ENCODE measurements at places on chromosomes 3 and 15.
A peak's percentile ranks its signal among the peaks of the same experiment; 100 is the strongest.

- DNase-seq: no peak
Observed at GRCh38 chr3:105916767-105917166, 48.0 kb upstream of the CBLB start.

DNA sequence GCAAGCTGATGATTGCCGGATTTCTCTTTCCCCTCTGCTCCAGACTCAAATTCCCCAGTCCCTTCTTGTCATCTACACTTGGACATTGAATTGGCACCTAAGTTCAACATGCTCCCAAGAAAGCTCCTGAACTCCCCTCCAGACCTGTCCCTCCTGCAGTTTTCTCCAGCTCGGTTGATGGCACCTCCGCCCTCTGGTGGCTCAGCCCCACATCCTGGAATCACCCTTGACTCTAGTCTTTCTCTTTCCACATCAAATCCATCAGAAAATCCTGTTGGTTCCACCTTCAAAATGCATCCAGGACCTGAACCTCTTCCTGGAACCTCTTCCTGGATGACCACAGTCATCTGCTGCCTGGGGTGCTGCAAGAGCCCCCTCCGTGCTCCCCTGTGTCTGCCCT is 60.1 kb downstream of the RASGRF1 start:
- DNase-seq: no peak

DNA sequence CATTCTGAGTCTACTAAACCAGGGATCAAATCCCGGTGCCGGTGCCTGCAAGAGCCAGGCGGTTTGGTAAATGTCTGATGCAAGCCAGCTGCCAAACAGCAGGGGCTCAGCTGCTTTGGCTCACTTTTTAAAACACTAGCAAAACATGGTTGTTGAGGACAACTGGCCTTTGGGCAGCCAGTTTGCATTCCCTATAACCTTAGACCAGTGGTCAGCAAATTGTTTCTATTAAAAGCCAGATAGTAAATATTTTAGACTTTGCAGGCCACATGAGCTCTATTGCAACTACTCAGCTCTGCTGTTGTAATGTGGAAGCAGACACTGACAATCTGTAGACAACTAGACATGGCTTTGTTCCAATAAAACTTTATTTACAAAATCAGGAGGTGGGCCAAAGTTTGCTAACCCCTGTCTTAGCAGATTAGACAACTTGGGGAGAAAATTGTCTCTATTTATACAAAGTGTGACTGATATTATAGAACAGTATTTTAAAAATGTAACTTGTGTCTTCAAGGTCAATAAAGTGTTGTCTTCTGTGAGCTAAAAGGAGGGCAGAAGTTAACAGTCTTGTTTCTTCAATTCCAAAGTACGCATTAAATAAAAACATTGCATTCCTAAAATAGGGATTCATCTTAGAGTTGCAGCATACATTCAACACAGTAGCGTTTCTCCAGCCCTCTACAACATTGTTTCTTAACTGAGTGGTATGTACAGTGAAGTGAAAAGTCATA is 67.6 kb downstream of the SSUH2 start:
- DNase-seq: no peak

DNA sequence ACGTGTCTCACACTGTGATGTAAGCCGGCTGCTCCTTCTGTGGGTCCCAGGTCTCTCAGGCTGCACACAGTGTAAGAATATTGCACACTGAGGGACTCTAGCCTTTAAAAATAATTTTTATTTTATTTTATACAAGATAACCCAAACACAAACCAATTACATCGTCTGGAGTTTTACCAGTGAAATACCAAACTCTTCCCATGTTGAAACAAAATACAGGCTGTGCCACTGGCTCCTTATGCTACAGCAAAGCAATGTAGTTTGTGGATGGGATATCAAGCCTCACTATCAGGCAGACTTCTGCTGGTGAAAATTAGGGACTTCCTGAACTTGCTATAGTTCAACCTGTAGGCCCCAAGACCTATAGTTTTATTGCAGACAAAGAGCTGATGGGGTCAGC is 311.3 kb upstream of the SLCO3A1 start:
- no peak for DNase-seq

GRCh38 chr3:98563661-98564281 is 29.6 kb downstream of the CPOX start:
- DNase-seq: no peak

- DNase-seq: no peak
Observed at GRCh38 chr3:52405066-52405465, 39.8 kb downstream of the SEMA3G start.

DNA sequence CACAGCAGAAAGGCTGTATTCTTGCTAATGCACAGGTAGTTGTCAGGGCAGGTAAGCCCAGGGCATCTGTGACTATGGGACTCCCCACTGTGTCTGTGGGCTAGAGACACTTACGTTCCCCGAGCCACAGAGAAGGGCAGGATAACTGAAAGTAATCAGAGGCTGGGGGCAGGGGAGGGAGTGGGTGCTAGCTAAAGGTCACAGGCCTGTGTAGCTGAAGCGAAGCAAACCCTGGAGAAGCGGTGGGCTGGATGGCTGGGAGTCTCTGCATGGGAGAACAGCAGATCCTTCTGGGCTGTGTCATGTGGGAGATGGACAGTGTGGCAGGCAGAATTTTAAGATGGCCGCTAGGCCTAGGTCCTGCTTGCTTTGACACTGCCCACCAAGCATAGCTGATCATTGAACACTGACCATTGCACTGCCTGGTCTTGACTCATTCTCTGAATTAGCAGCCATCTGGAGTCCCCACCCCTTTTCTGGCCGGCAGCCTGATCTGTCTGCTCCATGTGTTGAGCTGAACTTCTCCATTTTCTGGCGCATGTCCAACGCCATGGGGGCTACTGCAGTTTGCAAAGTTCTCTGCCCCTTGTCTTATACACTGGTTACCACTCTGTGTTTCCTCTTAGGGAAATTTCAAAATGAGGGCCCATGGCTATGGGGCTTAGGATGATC is 110.0 kb downstream of the DGKG start:
- no peak for DNase-seq

- no peak for DNase-seq
Observed at GRCh38 chr3:163218336-163218735, 1721.7 kb downstream of the OTOL1 start.

- no peak for DNase-seq
Observed at GRCh38 chr3:127518456-127519081, 72.0 kb downstream of the TPRA1 start.

GRCh38 chr3:56468184-56469106 is at the start of gene ERC2:
ERC2 (minus strand) TSS chr3:56468467.
- DNase-seq: no peak

DNA sequence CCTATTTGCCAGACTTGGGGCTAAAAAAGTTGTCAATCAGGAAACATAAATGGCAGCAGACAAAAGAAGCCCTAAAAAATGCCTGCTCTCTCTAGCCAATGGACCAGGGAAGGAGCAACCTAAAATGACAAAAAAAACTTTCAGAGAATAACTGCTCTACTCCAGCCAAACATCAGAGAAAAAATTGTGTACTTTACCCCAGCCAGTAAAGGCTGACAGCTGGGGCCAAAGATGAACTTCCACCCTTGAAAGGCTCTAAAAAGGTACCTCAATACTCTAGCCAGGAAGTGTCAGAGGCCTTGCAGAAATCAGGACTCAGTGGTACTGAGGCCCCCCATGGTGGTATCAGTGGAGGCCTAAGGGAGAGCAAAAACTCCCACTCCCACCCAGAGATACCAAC is 18.4 kb downstream of the C3orf70 start:
- DNase-seq: no peak

DNA sequence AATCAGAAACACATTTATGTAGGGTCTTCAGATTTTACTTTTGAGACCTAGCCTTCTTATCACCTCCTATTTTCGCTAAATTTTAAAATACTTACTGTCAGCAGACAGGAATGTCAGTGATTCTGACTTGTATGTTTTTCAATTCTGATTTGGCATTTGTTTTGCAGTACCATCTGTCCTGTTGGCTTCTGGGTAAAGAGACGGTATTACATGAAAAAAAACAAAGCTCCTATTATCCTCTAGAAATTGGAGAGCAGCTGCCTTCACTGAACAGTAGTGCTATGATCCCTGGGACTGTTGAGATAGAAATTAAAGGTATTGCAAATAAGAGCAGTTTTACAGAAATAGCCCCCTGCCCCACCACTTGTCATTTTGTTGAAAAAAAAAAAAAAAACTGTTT is 8.4 kb downstream of the ARMC8 start:
- DNase-seq: no peak

DNA sequence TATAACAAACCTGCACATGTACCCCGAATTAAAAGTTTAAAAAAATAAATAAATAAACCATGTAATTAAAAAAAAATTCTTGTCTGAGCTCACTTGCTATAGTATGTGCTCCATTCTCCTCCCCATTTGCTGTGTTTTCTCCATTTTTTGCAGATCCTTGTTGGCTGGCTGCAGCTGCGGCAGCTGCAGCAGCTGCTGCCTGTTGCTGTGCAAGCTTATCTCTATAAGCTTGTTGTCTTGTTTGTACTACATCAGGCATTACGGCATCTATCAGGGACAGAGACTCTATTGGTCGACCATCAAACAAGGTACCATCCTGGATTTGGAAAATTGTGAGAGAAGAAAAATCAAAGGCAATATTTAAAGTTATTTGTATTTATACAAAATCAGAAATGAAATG is 145.9 kb downstream of the TBL1XR1 start:
- no peak for DNase-seq

- peak; percentile 12 for DNase-seq
Observed at GRCh38 chr15:90482124-90483011, 47.4 kb upstream of the CRTC3 start.

DNA sequence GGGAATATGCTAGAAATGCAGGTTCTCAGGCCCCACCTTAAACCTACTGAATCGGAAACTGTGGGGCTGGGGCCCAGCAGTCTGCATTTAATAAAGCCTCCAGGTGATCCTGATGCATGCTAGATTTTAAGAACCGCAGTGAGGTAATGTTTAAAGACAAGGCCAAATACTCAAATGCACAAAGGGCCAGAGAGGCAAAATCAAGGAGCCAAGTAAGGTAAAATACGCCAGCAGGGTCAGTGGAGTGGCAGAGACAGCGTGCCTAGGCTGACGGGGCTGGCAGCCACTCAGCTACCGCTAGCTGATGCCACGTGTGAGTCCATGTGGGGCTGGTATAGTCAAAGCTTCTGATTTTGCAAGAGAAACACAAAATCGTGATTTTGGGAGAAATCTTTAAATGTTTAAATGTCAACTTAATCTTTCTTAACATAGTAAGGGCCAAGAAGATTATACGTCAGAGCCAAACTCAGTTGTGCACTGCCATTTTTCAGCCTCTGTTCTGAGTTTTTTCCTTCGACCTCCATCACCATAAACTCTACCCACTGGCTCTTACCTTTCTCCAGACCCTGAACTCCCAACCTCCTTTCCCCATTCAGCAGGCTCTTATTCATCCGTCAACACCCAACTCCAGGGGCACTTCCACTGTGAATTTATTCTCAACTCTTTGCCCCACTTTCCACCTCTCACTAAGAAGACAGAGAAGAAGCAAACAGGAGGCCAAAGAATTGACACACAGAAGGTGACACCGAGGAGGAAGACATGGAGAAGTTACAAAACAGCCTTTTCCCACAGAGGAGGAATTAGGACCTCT is 136.6 kb upstream of the RAD18 start:
- no peak for DNase-seq

DNA sequence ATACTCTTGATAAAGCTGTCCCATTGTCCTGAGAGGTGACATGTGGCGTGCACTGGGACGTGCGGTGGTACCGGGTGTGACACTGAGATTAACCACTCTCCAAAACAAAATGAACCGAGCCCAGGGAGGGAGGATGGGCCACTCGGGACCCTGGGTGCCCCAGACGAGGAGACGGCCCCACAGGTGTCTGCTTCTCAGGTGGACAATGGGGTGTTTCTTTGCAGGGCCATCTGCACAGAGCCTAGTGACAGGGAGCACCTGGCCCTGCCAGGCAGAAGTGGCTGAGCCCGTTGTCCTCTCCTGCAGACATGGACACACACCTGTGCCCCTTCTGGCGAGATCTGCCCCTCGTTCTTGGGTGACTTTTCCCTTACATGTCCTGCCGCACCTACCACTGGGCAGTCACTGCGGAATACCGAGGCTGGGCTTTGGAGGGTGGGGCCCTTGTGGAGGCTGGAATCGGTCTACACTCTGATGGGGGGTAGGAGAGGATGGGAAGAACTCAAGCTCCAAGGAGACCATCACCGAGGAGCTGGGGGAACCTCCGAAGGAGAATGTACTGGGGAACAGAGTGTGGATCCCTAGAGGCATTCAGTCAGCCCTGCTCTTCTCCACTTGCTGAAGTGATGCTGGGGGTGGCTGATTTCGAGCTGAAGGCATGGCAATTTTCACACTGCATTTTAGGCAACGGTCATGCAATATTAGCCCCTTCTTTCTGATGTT is 153.5 kb downstream of the ATP10A start:
- no peak for DNase-seq

GRCh38 chr15:85457392-85457968 is 77.1 kb downstream of the AKAP13 start:
- DNase-seq: no peak

GRCh38 chr15:67680641-67681040 is 138.1 kb downstream of the MAP2K5 start:
- no peak for DNase-seq

DNA sequence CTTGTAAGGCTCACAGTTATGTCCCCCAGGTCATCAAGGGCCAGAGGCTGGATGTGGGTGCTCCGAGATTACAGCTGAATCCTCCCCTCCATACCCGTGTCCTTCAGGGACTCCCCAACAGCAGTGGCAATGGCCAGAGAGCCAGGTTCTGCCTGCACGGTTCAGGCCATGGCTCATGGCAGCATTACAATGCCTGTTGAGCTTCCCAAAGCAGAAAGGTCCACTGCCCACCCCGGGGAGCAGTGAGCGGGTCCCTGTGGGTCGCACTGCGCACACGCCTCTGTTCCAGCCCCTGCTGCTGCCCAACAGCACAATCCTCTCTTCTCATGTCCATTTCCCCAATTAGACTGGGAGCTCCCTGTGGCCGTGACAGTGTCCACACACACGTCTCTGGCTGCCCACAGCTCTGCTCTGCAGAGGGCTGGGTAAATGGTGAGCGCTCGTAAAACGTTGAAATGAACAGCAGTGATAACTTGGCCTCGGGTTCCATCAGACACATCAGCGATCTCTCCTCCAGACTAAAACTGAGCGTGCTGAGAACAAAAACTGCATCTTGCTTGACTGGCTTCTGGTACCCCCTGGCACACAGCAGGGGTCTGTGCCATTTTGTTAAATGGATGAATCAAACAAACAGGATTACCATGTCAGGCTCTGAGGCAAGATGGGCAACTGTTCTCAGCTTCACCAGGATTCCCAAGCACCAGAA is 80.4 kb downstream of the VGLL4 start:
- no peak for DNase-seq

DNA sequence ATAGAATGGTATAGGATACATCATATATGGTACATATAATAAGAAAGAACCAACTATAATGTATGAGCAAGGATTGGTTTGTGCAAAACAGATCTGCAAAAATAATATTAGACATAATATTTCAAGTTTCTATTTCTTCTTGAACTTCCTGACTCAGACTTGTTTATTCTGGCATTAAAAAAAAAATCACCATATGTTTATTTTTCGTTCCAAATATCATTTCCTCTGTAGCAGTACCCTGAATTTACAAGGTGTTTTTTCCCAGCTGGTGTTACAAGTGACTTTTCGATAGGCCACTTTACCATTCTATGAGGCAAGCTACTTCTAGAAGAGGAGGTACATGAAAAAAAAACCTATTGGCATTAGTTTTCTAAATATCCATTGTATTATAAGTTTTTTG is 785.0 kb downstream of the PDCD6IP start:
- no peak for DNase-seq

GRCh38 chr15:63628123-63628822 is 31.1 kb downstream of the FBXL22 start:
- no peak for DNase-seq

- no peak for DNase-seq
Observed at GRCh38 chr3:72434296-72434695, 413.9 kb downstream of the SHQ1 start.

Data from stimulated activated CD4-positive, alpha-beta T cell treated with anti-CD3 and anti-CD28 coated beads, Interleukin-1b, Interleukin-23, amount 100 ng/mL, for 1 hour (primary cell).